ENCODE measurements at places on chromosomes 3 and 15. TPM values are rescaled to one million over a fixed set of nuclear protein-coding genes. Genes with fewer than 3 reads are reported as not detected.

PTH1R gene
- total RNA-seq = 10.9 TPM

C2CD4B gene
- 1.2 TPM for total RNA-seq

HRG gene
- total RNA-seq = 398 TPM

GRCh38 chr15:101207867-101208288 lies 44.0 kb downstream of the CHSY1 start:
- no peaks in the 10 kb centered on the region for H3K27me3 ChIP-seq
- H3K27ac ChIP-seq = no peak overlapping the region
- H3K4me3 ChIP-seq = no peak overlapping the region
- no peaks in the 10 kb centered on the region for H3K36me3 ChIP-seq

- no peaks in the 10 kb centered on the region for H3K4me1 ChIP-seq
- DNase-seq = no peak
- no peak overlapping the region for H3K4me3 ChIP-seq
- no peak overlapping the region for H3K27ac ChIP-seq
These were observed 52.1 kb upstream of the TAMM41 start for GRCh38 chr3:11898611-11899325.

DLG1 gene
- total RNA-seq = 36.1 TPM

IQCF5 gene
- total RNA-seq = not detected

All from right lobe of liver (tissue), 6 donors.